ENCODE measurements at places on chromosomes 3 and 15.

GRCh38 chr3:35678643-35679161, 39.4 kb downstream of the ARPP21 start:
- DNase-seq, result no peak

DNA sequence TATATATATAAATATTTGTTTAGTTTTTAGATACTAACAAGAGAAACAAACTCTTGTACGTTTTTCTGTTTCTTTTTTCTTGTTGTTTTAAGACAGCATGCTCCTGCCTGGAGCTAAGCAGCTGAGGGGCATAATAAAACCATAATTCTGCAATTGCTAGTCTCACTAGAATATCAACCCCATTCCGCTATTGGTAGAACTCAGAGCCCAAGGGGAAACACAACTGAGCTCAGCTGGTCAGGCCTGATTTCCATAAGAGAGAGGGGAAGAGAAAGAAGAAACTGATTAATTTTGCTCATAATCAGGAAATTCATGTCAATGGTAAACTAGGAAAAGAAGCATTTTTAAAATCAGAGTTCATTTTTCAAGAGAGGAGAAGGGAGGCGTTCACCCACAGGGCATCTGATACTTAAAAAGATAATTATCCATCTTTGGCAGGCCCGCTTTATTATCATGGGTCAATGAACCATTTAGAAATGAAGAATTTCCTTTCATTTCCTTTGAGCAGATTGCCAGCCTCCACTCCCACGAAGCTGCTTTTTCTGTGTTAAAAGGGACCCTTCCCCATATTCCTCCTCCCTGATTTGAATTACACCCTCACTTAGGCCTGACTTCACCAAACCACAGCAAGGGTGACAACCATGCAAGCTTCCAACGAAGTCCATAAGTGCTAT, 965.3 kb upstream of the CFAP20DC start:
- DNase-seq, result no peak

DNA sequence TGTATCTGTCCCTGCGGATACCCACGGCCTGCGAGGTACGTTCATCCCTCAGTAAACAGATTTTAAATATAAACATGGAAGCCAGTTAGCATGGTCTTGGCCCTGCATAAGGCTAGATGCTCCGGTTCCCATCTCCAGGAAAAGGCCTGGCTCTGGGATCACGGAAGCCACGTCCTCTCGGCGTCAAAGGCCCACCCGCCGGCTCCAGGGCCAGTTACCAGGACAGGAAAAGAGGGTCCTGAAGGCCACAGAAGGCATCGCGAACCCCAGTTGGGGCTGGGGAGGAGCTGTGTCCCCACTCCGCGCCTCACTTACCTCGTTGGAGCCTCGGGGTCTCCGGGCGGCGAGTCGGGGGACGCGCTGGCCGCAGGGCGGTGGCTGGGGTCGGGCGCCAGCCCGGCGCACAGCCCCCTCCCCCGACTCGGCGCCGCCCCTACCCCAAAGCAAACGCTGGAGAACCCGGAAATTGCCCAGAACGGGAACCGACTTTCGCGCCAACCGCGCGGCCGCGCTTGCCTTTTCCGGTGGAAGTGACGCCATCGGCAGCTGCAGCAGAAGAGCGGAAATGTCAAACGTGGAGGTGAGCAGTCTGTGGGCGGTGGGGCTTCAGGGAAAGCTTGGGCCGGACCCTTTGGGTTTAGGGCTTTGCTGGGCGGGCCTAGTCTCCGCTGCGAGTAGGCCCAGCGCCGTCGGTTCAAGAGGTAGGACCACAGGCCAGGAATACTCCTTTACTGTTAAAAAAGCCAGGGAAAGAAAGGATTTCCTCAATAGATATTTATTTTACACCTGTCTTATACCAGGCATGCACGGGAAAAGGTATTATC, at the start of gene TOPBP1:
Gene TOPBP1, minus strand, starts transcription at position 488 of the 824 bp plus-strand sequence. CDS start 814 bp downstream, outside the sequence.
- peak; percentile 88 for DNase-seq

- DNase-seq, result no peak
Measured at GRCh38 chr15:68017201-68017600, 36.9 kb upstream of the PIAS1 start.

DNA sequence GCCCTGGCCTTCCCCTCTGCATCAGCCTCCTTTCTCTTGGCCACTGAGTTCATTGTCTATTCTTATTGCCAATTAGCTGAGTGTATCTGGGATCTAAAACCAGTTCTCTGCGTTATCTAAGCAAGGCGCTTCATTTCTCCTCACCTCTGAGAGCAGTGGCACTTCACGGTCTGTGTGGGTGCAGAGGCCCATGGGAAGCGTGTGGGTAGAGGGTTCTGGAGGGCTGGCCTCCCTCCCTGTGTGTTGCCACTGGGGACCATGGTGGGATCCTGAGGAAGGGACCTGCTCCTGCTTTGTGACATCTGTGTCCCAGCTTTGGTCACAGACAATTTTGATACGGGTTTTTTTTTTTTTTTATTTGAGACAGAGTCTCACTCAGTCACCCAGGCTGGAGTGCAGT, 32.7 kb downstream of the EDEM1 start:
- no peak for DNase-seq

DNA sequence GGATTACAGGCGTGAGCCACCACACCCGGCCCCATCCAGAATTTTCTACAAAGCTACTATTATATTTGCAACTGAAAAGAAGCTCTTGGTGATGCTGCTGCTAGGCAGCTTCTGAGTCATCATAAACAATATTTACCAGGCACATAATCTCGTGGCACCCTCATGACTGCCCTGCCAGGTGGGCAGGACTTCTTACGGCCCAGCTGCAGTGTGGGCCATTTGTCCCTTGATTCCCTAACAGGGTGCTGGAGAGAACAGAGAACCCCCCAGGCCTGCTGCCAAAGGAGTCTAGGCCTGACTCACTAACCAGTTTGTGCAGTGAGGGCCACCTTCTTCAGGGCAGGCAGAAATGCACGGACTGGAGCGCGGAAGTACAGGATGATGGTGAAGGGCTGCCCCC, 4.9 kb downstream of the EPB42 start:
- DNase-seq, result no peak

DNA sequence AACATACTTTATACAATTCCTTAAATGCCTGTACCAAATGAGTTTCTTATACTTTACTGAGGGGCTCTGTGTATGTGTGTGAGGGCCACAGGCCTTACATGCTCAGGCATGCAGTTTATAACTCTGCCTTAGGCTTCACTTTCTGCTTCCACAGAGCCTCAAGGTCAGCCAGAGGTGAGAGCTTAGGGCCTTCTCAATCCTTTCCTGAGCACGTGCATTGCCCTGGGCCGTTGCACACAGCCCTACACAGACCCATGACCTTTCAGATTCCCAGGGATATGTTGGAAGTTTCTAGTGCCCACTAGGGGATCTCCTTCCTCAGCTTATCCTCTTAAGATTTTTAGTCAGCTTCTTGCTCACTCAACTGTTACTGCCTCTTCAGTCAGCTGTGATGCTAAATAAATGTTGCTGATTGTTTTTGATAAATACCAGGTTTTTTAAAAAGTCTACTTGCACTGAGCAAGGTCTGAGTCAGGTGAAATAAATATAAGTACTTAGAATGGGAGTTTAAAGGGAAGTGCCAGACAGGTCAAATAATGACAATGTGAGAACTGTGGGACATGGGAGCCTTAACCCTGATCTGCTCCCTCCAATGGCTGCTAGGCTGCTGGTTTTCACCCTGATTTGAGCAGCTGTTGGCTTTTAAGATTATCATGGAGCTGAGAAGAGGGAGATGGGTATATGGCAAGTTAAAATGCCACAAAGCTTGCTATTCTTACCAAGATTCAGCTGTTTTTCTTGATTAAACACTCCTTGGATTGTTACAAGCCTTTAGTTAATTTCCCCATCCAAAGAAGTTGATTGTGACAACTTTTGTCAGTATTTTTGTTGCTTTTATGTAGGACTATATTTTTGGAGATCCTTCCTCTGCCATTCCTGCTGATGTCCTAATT, 169.5 kb downstream of the PLD1 start:
- DNase-seq, result no peak

GRCh38 chr15:94008104-94009074, 223.0 kb upstream of the MCTP2 start:
- no peak for DNase-seq

GRCh38 chr15:47383102-47383501, 334.2 kb upstream of the SEMA6D start:
- no peak for DNase-seq

DNA sequence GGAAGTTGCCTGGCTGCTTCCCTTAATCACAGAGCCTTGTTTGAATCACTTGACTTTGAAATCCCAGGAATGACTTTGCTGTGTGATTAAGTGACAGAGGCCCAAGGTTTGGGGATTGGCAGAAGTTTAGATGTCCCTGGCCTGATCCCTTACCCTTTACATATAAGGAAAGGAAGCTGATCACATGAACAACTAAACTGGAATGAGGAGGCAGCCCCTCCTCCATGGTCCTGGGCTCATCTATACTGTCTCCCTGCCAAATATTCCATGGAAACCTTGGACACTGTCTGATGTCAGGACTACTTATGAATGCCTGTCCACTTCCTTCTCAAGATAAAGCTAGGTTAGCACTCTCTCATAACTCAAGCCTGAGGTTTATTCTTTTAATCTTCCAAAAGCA, 181.3 kb upstream of the CTDSPL start:
- DNase-seq, result no peak

DNA sequence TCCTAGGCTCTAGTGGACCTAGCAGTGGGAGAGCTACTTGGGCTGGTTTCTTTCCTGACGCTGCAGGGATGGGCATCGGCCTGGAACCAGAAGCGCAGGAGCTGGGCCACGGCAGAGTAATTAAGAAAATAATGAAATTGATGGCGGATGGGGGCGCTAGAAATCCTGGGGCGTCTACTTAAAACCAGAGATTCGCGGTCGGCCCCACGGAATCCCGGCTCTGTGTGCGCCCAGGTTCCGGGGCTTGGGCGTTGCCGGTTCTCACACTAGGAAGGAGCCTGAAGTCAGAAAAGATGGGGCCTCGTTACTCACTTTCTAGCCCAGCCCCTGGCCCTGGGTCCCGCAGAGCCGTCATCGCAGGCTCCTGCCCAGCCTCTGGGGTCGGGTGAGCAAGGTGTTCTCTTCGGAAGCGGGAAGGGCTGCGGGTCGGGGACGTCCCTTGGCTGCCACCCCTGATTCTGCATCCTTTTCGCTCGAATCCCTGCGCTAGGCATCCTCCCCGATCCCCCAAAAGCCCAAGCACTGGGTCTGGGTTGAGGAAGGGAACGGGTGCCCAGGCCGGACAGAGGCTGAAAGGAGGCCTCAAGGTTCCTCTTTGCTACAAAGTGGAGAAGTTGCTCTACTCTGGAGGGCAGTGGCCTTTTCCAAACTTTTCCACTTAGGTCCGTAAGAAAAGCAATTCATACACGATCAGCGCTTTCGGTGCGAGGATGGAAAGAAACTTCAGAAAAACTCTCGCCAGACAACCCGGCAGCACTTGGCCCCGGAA, 6.1 kb downstream of the SOX14 start:
- no peak for DNase-seq

DNA sequence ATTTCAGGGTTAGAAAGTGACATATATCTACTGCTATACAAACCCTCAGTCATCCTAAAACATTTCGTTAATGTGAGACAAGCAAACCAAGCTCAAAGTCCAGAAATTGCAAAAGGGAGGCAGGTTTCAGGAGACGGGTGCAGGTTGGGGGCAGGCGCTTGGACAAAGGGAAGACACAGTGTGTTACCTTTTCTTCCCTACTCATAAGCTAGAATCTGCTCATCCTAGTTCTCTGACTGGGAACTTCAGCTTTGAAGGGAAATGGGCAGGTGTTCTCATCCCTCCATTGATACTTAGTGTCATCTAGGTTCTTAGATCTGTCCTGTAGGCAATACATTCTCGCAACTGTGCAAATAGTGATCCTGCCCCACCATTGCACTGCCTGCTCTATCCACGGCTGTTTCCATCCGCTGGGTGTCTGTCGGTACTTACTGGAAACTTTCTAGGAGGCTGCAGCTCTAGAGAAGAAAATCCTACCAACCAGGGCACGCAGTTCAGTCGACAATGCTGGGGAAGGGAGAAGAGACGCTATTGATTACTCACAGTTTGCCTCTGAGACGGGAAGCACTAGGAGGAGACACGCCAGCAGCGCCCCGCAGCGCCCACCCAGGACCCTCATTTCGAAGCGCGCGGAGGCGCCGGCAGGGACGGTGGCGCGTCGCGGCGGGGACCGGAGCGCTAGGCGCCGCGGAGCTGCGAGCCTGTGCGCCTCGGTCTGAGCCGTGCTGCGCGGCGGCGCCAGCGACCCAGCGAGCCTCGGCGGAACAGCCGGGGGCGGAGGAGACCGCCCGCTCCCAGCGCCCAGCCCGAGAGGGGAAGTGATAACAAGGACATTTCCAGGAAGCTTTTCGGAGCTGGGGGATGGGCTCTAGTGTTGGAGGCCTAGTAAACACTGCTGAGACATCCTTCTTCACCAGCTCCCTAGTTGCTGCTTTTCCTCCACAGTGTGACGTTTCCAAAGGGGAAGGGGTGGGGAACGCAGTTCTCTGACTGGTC, at the start of gene PROS1:
Gene PROS1, minus strand, starts transcription at position 766 of the 996 bp plus-strand sequence. Its CDS starts 147 bp downstream, at position 619.
- no peak for DNase-seq

- no peak for DNase-seq
Measured at GRCh38 chr15:56484287-56484686, 19.4 kb upstream of the MNS1 start.

- no peak for DNase-seq
Measured at GRCh38 chr3:80535286-80535685, 767.5 kb upstream of the ROBO1 start.

DNA sequence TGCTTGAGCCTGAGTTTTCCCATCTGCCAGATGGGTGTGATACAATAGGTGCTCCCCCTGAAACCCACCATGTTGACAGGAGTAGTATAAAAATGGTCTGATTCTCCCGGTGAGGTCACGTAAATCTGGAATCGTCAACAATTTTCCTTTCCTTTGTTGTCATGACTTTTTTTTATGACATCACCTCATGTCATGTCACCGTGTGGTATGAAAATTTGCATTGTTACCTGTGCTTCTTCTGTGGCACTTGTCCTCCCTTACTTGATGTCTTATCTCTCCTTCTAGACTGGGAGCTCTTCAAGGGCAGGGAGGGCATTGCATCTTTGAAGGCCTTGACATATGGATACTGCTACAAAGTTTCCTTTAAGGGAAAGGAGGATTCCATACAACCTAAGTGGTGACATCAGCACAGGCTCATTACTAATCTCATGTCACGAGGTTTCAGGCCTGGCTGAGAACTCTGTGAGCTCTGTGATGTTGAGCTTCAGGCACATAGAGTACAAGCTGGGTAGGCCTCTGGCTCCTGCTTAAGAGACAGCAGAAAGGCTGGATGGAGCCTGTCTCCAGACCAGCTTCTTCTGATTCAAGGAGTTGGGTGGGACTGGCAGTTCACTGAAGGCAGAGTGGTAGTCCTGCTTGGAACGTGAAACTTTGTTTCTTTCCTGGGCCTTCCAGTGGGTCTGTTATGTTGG, 66.3 kb downstream of the LPP start:
- no peak for DNase-seq

All from GM19239 (cell line).